ENCODE measurements at places on chromosomes 4 and X.

GRCh38 chr4:169362607-169363006 is 91.9 kb upstream of the SH3RF1 start:
- no peak for DNase-seq

GRCh38 chrX:120560405-120560841 is 339 bp downstream of the CUL4B start:
- DNase-seq: peak; percentile 0

- no peak for DNase-seq
Observed at GRCh38 chr4:76058888-76059426, 15.6 kb upstream of the ART3 start.

GRCh38 chr4:153161226-153161963 is 42.8 kb upstream of the TRIM2 start:
- DNase-seq: no peak

- DNase-seq: no peak
Observed at GRCh38 chr4:85005865-85006377, 39.4 kb upstream of the WDFY3 start.

DNA sequence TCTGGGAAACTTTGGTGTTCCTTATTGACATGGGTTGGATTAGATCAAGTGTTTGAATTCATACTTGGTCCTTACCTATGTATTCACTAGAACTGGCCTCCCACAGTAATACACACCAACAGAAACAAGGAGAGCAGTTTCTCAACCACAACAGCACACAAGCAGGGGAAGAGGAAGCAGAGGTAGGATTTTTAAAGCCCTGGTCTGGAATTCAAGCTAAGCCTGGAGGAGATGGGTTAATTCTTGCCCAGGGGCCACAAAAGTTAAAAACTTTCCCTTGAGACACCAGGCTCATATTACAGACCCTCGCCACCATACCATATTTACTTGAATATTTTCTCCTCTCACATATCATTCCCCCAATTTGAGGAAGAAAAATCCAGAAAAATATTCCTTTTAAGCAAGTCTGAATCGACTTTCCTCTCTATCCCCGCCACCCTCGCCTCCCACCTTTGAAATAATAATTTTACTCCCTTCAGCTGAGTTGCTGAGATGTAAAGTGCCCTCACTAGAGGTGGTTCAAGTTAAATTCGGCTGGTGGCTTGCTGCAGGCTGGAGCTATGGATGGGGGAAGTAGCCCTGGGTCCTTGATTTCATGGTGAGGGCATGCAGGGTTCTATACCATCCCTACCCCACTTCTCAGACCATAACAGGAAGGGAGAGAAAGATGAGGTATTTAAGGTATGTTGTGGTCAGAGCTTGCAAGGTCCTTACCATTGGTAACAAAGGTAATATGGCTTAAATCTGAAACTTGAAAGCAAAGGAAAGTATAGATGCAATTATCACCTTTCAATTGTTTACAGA is 440.2 kb downstream of the INPP4B start:
- no peak for DNase-seq

GRCh38 chrX:129688097-129688496 is 33.3 kb upstream of the APLN start:
- no peak for DNase-seq

- DNase-seq: no peak
Observed at GRCh38 chr4:38069271-38069760, 109.1 kb downstream of the PTTG2 start.

- DNase-seq: no peak
Observed at GRCh38 chr4:24521544-24521943, 62.8 kb downstream of the DHX15 start.

DNA sequence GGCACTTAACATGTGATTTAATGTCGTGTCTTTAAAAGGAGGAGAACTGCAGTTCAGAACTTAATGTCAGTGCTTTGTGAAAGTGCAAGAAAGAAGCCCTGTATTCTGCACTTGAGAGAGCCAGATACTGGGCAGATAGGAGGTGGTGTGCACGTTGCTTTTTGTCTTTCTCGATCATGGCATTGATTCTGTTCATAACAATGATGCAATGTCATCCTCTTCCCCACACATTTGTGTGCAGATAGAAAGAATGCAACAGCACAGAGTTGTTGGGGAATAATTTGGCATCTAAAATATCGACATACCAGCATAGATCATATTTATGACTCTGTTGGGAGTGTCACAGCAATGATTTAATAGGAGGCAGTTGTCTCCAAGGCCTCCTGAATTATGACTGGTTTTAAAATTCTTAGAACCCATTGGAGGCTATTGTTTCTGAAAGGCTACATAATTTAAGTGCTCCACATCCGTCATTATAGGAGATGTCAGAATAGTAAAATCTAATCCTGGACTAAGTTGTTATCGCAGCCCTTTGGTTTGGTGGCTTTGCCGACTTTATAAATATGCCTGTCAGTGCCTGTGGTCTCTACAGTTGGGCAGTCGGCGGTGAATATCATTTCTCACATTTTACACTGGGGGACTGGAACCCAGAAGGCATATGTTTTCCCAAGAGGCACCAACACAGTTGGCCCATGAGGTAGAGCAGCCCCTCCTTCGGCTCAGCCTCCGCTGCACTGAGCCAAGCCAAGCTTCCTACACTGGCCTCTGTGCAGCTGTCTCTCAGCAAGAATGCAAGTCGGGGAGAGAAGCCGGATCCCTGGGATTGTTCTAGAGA is 124.9 kb downstream of the PTTG2 start:
- DNase-seq: no peak

DNA sequence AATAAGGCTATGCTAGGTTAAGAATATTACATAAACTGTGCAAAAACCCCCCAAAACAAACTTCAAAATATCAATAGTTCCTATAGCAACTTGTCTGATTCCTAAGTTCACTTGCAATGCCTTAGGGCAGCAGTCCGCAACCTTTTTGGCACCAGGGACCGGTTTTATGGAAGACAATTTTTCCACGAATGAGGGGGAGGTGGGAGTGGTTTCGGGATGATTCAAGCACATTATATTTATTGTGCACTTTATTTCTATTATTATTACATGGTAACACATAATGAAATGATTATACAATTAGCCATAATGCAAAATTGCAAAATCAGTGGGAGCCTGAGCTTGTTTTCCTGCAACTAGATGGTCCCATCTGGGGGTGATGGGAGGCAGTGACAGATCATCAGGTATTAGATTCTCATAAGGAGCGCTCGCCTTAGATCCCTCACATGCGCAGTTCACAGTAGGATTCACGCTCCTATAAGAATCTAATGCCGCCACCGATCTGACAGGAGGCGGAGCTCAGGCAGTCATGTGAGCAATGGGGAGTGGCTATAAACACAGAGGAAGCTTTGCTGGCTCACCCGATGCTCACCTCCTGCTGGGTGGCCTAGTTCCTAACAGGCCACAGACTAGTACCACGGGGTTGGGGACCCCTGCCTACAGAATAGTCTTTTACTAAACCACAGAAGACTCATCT is 39.7 kb downstream of the ACOX3 start:
- DNase-seq: no peak

DNA sequence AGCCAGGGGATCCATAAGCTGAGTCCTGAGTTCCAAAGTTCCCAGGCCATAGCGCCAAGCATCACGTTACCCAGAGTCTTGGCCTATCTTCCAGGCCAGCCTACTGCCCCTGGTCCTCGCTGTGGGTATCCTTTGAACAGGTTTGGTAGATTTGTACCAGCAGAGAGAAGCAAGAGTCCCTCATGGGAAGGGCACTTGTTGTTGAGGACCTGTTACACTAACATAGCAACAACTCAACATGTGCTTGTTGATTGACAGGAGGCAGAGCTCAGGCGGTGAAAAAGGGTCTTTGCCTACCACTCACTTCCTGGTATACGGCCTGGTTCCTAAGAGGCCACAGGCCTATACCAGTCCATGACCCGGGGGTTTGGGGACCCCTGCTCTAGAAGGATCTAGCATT is 138.4 kb downstream of the RASL11B start:
- no peak for DNase-seq

GRCh38 chr4:177107288-177107921 is 202.3 kb upstream of the NEIL3 start:
- DNase-seq: no peak

All from NCI-H1105 (cell line).